ENCODE measurements at places on chromosomes 11 and 22.
A peak's percentile ranks its signal among the peaks of the same experiment; 100 is the strongest.

- DNase-seq, result no peak
Measured at GRCh38 chr22:37202716-37203115, 9.6 kb downstream of the SSTR3 start.

DNA sequence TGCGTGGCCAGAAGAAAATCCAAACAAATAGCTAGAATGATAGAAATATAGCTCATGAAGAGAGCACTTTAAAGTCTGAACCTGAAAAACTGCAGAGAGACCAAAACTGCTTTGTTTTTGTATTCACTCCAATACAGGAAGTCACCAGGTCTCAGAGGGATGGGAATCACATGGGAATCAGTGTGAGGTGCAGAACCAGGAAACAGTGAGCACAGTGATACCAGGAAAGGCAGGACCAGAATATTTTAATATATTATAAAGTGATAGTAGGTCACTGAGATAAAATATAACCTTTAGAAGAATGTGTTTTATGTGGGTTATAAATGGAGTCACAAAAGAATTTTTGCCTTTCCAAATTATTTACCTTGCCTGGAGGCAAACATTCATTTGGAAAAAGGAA is 277.3 kb downstream of the CASP12 start:
- no peak for DNase-seq

DNA sequence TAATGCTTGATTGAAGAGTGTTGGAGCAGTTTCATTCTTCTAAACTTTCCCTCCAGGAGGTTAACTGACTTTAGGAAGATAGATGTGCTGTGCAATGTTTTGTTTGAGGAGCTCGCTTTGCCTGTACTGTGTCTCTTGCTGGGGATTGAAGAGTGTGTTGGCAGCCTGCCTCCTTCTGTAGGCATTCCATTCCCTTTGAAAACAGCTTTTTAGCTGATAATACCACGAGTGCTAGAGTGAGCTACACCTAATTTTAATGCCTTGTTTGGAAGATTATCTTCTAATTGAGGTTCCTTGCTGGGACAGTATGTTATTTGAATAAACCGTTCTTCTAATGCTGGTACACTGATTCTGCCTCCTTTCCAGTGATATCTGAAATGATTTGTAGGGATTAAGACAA is 7.2 kb downstream of the DDX10 start:
- DNase-seq, result no peak

DNA sequence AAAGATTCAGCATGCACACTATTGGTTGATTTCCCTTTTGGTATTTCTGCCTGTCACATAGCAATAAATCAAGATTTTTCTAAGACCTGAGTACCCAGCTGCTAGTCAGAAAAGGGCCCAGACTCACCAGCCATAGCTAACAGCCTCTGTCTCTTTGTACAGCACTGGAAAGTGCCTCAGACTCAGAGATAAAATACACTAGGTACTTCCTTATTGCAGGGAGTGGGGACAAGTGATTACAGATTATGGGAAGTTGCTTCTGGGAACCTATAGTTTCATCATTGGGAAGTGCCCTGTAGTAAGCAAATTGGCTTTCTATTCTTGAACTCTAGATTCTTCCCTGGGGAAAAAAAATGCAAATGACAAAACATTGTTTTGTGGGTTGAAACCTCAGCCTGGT is at the start of gene CASP5:
CASP5 (minus strand) TSS at position 166 of the 400 bp plus-strand sequence; CDS start at position 134, 32 bp downstream.
- no peak for DNase-seq

GRCh38 chr11:20611892-20612291 is 12.5 kb downstream of the SLC6A5 start:
- no peak for DNase-seq

DNA sequence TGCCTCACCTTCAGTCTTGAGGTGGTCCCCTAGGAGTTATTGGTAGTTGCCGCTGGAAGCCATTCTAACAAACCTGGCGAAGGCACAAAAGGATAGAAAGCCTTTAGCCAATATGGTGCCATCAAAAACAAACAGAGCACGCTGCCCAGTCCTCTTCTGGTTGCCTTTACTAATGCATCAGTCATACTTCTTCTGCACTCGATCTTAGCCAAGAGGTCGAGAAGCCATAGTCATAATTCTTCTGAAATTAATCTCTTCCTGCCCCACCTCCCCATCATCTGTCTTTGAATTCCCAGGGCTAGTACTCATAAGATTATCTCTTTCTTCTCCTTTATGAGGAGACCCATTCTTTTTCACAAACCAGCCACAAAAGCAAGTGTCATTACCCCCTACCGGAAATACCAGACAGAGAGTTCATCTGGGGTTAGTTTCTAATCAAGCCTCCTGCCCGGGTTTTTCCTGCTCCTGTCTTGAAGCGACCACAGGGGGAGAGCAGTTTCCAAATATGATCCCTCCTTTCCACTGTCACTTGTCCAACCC is 21.4 kb upstream of the EHF start:
- no peak for DNase-seq

GRCh38 chr11:59787816-59788215 is 22.8 kb downstream of the MRPL16 start:
- no peak for DNase-seq

- no peak for DNase-seq
Measured at GRCh38 chr11:131042041-131042390, 125.7 kb upstream of the SNX19 start.

DNA sequence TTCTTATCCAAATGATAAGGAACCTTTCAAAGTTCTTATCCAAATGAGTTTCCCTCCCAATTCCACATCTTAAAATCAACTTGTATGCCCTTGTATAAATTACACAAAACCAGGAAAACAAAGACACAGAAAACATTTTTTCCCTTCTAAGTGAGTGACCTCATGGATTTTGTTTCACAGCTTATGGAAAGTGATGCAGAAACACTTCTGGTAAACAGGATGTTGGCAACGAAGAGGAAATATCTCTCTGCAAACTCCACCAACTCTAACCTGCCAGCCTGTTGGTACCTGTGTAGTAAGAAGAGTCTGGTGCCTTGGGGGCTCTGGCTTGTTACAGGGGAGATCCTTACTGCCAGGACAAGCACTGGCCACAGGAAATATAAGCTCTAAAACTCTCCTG is 57.0 kb downstream of the CELSR1 start:
- DNase-seq, result no peak

DNA sequence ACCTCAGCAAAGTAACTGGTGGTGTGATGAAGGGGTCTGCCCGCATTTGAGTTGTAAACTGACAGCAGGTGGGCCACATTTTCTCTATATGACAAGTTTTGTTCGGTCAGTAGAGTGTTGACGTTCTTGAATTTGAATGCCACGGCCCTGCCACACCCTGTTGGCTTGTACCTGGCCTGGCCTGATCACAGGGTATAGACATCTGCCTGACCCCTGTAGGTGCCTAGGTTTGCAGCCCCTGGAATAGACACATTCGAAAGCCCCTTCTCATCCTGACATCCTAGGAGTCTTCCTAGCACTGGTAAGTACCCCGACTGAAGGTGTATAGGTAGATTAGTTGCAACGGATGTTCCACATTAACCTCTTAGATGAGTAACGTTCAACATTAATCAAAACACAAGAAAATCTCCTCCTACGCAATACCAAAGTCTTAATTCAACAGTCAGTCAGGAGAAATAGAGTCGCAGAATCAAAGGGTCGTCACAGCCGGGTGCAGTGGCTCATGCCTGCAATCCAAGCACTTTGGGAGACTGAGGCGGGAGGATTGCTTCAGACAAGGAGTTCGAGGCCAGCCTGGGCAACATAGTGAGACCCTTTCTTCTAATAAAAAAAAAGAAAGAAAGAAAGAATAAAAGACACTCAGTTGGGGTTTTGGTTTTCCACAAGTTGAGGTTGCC is 43.6 kb upstream of the CD5 start:
- DNase-seq, result no peak

- DNase-seq, result no peak
Measured at GRCh38 chr11:3123305-3123704, 41.8 kb downstream of the OSBPL5 start.

- DNase-seq, result peak; percentile 47
Measured at GRCh38 chr11:23540101-23540561, 679.9 kb upstream of the CCDC179 start.

GRCh38 chr11:122439866-122440810 is 215.4 kb upstream of the UBASH3B start:
- DNase-seq, result no peak

DNA sequence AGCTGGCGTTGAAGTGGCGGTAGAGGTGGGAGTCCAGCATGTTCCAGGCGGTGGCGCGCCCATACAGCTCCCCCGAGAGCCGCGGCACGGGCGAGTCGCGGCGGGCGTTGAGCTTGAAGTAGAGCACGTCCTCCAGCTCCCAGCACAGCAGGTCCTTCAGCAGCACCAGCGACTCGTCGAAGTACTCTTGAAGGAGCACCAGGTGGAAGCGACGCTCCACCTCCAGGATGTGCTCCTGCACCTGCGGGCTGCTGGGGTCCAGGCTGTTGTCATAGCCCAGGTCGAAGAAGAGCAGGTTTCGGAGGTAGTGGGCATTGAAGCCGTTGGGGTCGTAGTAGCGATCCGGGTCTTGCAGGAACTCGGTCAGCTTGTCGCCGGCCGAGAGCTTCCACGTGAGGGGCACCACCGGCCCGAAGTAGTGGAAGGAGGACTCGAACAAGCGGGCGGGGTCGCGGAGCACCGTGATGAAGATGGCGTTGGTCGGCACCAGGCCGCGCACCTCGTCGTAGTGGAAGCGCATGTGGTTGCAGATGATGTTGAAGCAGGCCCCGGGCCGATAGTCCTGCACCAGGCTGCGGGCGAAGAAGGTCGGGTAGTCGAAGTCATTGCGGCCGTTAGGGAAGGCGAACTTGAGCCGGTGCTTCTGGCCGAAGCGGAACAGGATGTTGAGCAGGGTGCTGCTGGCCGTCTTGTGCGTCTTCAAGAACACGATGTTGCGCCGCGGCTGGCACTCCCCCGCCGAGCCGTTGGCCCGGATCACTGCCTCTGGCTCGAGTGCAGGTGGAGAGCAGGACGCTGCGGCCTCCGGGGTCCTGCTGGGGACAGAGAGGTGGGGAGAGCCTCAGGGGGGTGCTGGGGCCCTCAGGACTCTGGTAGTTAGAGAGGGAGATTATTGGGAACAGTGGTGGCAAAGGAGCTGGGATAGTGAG is 9.0 kb upstream of the SEC14L6 start:
- no peak for DNase-seq

DNA sequence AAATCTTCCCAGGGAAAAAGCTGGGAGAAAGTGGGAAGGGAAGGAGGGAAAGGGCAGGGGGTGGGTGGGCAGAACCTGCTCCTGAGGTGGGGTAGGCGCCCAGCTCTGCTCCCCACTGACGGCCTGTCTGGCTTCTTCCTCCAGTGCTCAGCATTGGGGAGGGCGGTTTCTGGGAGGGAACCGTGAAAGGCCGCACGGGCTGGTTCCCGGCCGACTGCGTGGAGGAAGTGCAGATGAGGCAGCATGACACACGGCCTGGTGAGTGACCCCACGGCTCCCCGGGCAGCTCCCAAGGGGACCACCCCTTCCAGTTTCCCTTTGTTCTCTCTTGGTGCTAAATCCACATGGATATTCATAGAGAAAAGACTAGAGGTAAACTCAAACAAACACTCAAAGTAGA is 25.9 kb downstream of the SHANK3 start:
- DNase-seq, result no peak

GRCh38 chr11:12411806-12412727 is 34.7 kb downstream of the PARVA start:
- DNase-seq, result peak; percentile 86

DNA sequence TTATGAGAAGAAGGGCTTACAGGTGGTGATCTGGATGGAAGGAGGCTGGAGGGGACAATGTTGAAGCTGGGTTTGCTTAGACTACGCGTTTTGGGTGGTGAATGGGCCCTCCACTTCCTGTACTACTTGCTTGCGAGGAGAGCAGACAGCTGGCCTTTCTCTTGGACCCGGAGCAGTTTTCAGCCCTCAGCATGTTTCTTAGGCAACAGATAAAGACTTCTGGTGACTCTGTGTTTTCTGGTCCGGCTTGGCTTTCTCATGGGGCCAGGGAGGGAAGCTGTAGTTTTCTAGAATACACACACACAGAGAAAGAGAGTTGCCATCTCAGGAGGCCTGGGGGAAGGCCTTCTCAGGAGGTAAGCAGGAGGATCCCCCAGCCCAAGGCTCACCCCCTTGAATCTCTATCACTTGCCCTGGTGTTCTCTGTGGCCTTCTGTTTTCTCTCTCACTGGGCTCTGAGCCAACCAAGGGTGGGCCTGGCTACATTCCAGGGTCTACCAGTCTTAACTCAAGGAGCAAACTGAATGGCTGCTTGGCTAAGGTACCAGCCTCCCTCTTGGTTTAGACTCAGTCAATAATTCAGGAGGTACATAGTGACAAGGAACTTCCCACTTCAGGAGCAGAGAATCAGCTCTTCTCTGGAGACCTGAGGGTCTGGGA is 2.4 kb downstream of the CCS start:
- DNase-seq, result no peak

DNA sequence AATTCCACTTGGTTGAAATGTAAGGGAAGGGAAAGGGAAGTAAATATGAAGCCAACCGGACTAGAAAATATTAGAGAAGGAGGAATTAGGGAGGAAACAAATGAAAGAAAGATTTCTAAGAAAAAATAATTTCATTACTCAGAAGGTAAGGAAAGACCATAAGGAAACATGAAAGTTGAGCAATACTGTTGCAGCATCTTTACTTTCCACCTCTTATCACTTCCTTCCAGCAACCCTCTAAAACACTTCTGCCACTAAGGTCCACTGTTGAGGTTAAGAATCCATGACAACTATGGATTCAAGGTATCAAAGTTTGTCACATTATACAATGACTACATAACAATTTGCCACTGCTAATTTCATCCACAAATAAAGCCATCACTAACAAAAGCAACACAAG is 308.6 kb downstream of the DLG2 start:
- DNase-seq, result no peak

- DNase-seq, result no peak
Measured at GRCh38 chr11:39968071-39968470, 1491.4 kb downstream of the LRRC4C start.

- DNase-seq, result no peak
Measured at GRCh38 chr11:113234888-113235287, 79.5 kb upstream of the TTC12 start.

DNA sequence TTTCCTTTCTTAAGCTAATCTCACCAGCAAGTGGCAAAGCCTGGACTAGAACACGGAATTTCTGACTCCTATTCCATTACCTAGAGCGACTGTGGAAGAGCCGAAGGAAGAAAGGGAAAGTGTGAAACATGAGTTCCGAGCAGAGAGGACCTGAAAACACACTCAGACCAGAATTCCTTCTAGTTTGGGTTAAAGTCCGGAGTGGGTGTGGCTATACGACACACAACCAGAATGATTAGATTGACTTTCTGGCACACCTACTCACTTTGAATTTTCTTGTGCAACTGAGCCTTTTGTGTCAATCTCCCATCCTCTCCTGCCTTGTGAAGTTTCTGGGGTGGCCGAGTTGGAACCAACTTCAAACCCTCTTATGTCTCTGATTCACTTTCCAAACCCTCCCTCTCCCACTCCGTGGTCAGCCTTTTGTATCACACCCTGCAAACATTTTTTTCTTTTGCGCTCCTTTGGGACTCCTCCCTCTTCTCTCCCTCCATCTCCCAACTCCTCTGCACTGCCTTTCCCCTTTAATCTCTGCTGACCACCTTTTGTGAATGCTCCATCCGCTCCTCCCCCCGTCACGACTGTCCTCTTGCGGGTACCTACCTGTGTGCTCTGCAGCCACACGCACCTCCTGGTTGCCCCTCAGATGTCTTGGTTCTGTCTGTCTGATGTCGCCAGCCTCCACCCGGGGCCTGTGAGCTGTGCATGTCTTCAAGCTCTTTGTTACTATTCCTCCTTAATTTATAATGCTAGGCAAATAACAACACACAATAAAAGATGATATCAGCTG is 86.3 kb upstream of the BLID start:
- no peak for DNase-seq

GRCh38 chr11:8096575-8096974 is 15.6 kb downstream of the TUB start:
- no peak for DNase-seq
